ENCODE measurements at places on chromosomes 7 and 10.

- DNase-seq, result no peak
Measured at GRCh38 chr10:80500572-80501380, 36.9 kb upstream of the SH2D4B start.

- DNase-seq, result no peak
Measured at GRCh38 chr7:29262191-29262917, 67.8 kb downstream of the CHN2 start.

- DNase-seq, result no peak
Measured at GRCh38 chr7:94941844-94942632, 34.6 kb downstream of the PPP1R9A start.

- no peak for DNase-seq
Measured at GRCh38 chr10:100723180-100723579, 22.2 kb upstream of the PAX2 start.

DNA sequence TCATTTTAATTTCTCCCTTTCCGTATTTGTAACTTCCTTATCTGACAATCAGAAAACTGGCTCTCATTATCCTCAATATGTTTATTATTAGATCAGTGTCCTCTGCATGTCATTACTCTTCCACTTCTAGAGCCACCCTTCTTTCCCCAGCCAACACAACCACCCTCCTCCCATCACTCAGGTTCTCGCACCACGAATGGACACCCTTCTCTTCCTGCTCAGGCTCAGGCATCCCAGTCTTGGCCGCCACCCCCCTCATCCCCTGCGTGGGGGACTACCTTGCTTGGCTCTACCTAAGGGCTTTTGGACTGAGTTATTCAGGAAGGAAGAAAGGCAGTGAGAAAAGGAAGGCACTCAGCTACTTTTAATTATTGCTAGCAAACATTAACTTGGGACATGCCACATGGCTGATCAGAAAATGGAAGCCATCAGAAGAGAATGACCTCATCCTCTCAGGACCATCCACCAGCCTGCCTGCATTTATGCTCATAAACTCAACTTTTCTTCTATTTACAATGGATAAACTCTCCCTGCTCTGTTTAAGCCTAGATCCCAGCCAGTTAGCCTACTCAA is 199.9 kb upstream of the PLXNA4 start:
- DNase-seq, result no peak

GRCh38 chr10:96494694-96495093 is 19.0 kb downstream of the TLL2 start:
- DNase-seq, result no peak

- no peak for DNase-seq
Measured at GRCh38 chr10:12504628-12505027, 155.3 kb downstream of the CAMK1D start.

GRCh38 chr7:5591278-5591874 is 167.7 kb upstream of the TNRC18 start:
- DNase-seq, result no peak

GRCh38 chr7:101814991-101815825 is 2.2 kb upstream of the CUX1 start:
- peak; percentile 44 for DNase-seq

DNA sequence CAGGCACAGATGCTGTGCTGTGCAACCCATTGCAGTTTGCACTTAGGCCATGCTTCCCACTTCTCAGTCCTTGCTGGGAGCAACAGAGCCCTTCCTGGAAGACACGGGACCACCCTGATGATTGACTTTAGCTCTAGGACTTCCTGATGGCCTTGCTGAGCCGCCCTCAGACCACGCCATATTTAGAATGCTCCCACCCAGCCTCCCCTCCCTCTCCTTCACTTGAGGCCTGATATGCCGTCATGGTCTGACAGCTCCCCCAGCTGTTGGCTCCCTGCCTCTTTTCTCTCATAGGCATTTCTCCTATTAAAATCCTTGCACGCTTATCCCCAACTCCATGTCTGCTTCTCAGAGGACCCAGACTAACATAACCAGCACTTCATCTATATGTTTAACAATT is 29.4 kb upstream of the GATAD1 start:
- no peak for DNase-seq

GRCh38 chr7:14069961-14070360 is 80.5 kb upstream of the ETV1 start:
- no peak for DNase-seq

- no peak for DNase-seq
Measured at GRCh38 chr7:542713-543500, 23.3 kb upstream of the PDGFA start.

GRCh38 chr7:92682903-92683539 is 92.8 kb upstream of the FAM133B start:
- DNase-seq, result no peak

DNA sequence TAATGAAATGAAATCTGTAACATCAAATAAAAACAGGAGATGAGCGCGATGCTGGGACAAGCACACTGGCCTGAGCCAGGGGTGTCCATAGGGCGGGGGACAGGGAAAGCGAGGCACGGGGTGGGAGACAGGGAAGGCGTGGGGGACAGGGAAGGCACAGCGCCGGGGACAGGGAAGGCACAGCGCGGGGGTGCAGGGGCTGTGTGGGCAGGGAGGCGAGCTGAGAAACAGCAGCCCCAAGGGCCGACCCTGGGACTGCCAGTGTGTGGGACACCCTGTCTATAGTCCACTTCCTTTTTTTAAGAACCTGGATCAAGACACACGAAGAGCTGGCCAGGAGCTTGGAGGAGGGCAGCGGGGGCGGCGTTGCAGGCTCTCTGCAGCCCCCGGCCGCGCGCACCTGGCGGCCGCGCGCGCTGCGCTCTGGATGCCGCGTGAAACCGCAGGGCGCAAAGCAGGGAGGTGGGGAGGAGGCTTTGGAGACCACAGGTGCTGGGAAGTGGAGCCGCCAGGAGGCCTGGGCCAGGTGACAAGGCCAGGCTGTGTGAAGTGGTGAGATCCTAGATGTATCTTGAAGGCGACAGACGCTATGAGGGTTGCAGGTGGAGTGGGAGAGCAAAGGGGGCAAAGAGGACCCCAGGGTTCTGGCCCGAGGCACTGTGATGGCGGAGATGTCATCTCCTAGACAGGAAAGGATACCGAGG is 157.7 kb downstream of the COBL start:
- no peak for DNase-seq

DNA sequence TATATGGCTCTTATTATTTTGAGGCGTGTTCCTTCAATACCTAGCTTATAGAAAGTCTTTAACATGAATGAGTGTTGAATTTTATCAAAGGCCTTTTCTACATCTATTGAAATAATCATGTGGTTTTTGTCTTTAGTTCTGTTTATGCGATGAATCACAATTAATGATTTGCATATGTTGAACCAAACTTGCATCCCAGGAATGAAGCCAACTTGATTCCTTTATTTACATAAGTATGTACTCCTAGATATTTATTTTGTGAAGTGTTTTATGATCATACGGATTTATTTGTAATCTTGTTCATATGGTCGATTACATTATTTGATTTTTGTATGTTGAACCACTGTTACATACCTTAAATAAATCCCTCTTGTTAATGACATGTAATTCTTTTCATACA is 244.3 kb upstream of the KCND2 start:
- no peak for DNase-seq

DNA sequence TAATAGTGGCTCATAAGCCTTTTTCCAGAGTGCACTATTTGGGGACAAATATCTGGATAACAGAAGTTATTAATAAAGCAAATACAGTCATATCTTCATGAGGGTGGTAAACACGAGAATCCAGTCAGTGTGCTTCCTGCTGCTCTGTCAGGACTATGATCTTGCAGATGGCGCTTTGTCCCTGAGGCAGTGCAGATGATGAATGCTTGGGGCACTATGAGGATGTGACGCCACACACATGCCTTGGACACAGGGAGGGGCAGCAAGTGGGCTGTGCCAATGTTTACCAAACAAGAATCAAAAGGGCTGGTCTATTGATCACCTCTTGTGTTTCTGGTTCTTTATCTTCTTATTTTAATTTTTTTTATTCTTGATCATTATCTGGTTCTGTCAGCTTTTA is 79.8 kb downstream of the GAD2 start:
- DNase-seq, result no peak

DNA sequence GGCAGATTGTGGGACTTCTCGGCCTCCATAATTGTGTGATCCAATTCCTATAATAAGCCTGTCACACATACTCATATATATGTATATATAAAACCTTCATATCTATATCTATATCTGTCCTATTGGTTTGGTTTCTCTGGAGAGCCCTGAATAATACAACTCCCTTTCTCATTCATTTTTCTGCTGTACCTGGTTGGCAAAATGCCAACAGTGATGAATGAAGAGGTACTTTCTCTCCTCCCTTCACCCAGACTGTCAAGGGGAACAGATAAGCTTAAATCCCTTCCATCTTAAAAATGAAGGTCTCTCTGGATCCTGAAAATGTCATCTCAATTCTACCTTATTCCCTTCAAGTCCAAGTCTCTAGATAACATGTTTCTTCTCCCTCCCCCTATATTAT is 60.3 kb upstream of the FOXP2 start:
- no peak for DNase-seq

GRCh38 chr10:184911-185310 is 49.7 kb downstream of the ZMYND11 start:
- DNase-seq, result no peak

GRCh38 chr7:84202855-84203254 is 8.3 kb upstream of the SEMA3A start:
- DNase-seq, result no peak

DNA sequence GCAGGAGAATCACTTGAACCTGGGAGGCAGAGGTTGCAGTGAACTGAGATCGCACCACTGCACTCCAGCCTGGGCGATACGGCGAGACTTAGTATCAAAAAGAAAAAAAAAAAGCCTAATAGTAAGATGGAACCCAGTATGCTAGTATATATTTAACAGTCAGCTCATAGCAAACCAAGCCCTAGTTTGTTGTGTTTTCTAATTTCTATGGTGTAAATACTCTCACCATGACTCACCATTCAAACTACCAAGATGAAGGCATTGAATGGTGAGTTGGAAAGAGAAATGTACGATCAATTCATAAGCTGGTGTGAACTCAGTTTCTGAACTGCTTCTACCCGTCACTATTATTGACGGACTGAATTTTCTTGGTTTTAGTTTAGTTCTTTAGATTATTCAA is 173.7 kb upstream of the KAT6B start:
- no peak for DNase-seq

DNA sequence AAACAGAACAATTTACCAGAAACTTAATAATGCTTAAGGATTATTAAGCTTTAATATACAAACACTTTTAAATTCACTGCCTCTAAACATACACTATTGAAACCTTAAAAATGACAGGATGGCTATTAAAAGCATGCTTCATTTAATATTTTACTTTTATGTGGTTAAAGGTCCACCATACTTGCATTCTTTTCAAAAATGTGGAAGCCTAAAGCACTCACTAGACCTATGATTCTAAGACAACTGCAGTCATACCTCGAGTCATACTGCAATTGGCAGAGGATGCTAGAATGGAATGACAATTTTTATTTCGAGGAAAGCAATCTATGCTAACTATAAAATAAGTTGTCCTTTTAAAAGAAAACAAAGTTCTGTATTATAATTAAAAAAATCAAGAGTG is 85.3 kb downstream of the PIP4K2A start:
- no peak for DNase-seq

GRCh38 chr10:114437473-114438292 is 33.4 kb upstream of the AFAP1L2 start:
- DNase-seq, result no peak
